Cerebellar nuclear complex (tissue), 1 donor: ENCODE measurements at places on chromosomes 5 and 9.

DNA sequence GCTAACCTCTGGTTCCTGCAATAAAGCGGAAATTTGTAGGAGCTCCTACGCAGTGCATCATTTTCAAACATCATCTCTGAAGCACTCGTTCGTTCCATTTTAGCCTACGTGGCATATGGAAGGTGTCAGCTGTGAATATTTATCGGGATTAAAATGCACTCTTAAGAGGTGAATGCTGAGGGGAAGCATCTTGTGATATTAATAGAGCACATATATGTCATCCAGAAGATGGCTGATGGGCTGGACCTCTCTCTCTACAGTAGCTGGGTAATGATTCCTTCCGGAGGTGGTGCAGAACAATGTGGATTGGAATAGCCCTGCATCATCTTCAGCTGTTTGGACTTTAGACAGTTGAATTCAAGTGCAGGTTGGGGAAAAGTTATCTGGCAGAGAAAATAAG is 478.7 kb downstream of the DMAC1 start:
- DNase-seq, result no peak

DNA sequence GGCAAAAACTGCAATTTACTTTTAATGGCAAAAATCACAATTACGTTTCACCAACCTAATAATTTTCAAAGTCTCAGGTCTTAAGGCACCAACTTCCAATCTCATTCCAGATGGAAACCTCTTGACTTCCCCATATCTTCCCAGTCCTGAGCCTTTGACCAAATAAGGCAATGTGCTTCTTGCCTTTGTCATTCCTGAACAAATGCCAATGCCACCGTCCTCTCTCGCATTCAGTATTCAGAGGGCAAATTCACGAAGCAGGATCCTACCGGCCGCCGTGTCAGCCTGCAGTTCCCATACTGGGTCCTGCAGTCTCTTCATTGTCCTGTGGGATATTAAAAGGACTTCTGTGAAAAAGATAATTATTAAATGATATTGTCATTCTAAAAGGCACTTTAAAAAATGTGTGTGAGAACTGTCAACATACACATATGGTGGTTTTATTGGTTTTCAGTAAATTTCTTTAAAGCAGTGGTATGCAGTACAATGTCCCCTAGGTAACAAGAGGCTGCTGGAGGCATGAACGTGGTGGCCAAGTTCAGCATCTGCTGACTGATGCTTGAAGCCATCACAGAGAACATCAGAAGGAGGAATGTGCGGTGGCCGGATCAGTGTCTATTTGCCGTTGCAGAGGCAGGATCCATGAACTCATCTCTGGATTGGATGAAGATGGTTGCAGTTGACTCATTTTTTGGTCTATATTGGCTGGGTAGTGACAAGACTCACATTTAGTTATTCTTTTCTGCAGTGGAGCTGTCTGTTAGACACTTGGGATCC is 101.4 kb upstream of the IRX4 start:
- no peak for DNase-seq

GRCh38 chr9:92486371-92486770 is 4.1 kb upstream of the ASPN start:
- no peak for DNase-seq

DNA sequence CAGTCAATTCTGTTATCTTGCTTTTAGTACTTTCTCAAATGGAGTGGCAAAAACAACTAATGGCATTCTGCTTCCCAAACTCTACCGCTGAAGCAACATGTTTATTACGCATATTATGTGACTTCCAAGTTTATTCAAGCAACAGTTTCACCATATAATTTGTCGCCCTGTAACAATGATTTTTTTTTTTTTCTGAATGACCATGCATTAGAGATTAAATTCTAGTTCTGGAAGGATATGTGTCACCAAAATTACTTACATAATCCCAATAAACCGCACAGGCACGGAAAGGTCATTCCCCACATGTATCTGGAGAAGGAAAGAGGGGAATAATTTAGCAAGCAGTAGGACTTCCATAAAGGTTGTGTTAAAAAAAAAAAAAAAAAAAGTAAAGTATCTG is 691.8 kb downstream of the DNAH5 start:
- no peak for DNase-seq

DNA sequence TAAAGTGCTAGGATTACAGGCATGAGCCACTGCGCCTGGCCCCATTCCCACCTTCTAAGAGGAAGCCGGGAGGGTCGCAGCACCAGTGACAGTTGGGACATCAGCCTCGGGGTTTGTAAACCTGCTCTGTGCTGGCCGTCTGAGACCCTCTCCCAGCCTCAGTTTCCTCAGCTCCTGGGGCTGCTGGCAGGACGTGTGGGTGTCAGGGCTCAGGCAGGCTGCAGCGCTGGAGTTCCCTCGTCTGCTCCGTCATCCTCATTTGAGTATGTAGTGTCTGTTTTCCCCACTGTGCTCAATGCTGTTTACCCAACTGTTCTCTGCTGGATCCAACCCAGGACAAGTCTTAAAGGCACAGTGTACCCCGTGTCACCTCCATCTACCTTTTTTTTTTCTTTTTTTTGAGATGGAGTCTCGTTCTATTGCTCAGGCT is 2.0 kb upstream of the NINJ1 start:
- no peak for DNase-seq

GRCh38 chr5:111839438-111839837 is 82.4 kb upstream of the NREP start:
- DNase-seq, result no peak

GRCh38 chr5:54651482-54652076 is 134.0 kb downstream of the SNX18 start:
- DNase-seq, result no peak

DNA sequence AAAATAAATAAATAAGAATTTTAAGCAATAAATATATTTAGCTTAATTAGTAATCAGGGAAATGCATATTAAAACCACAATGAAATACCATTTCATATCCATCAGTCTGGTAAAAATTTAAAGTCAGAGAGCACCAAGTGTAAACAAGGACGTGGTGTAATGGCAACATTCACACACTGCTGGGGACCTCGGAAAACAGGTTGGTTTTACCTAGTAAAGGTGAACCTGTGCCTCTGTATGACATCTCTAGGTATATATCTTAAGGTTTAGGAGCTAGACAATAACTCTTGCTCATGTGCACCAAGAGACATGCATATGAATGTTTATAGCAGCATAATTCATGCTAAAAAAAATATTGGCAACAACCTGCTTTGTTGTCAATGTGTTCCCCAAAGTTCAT is 29.7 kb downstream of the FNBP1 start:
- no peak for DNase-seq

DNA sequence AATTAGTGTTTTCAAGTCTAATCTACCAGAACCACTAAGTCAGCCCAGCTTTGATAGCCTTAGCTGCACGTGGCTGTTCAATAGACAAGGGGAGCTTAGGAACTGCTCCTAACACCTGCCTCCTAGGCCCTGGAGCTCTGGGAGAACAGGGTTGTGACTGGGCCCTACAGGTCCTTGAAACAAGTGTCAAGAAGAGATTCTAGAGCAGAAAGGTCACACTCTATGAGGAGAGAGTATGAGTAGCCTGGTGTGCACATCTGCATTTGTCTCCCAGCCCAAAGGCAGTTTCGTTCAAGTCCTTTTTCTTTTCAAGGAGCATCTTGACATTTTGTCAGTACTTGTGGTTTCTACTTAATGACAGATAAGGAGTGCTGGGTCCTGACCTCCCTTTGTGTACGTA is 206.1 kb downstream of the PRELID2 start:
- DNase-seq, result no peak
